ENCODE measurements at places on chromosomes 5 and 9.

DNA sequence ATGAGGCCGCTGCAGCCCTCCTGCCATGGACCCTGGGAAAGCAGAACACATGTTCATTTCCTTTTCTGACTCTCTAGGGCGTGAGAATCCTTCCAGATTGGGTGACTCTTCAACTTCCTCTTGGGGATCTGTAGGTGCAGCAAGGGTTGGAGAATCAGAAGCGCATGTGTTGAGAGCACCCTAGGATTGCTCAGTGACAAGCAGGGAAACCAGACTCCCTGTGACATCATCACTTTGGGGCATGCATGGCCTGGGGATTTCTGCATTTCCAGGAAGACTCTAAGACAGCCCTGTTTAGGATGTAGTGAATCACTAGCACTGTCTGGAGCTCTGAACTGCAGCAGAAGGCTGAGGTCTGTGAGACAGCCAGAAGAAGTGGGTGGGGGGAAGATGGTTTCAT lies 15.1 kb upstream of the LCP2 start:
- peak; percentile 48 for DNase-seq

DNA sequence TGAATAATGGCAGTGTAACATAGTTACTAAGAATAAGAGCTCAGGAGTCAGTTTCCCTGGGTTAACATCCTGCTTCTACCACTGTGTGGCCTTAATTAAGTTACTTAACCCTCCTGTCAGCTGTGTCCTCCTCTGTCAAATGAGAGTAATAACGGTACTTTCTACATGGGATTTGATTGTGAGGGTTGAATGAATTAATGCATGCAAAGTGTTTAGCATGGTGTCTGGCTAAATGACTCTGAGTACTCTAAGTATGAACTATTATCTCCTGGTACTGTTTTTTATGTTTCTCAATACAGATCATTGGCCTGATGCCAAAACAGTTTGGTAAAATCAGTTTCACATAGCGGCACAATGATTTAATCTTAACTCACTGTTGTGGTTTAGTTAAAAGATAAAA lies 19.6 kb downstream of the ZNF131 start:
- no peak for DNase-seq

DNA sequence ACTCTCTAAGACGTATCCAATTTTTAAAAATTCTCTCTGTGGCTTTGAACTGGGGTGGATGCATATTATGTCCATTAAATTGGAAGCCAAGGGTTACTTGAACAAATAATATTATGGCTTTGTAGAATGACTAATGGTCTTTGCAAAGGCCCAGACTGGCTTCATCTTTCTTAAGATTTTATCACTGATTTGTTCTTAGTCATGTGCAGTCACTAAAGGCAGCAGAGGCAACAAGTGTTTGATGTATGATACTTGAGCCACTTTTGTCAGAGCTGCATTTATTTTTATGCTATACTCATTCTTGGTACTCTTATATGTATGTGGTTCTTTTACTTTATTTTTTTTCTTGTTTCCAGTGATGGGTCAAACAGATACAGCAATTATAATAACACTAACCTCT lies 152.2 kb downstream of the NR2F1-AS1 start:
- no peak for DNase-seq

DNA sequence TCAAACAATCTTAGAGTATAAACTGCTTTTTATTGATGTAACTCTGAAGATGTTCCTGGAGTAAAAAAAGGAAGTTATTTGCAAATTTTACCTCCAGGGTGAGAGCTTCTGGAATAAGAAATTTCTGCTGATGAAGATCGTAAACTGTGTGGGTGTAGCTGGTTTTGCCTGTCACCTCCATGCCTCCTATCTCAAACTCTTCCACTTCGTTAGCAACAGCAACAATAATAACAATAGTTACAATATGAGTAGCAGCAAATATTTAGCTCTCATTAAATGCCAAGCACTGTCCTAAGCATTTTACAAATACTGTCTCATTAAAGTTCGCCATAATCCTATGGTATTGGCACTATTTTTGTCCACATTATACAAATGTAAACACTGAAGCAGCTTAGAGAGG lies 57.9 kb downstream of the GCNT1 start:
- DNase-seq = no peak

- no peak for DNase-seq
These were observed 87.3 kb upstream of the PRLR start for GRCh38 chr5:35317586-35317985.

- no peak for DNase-seq
These were observed 36.2 kb upstream of the CXXC5 start for GRCh38 chr5:139611703-139612584.

- DNase-seq = no peak
These were observed 1791.2 kb upstream of the CDH6 start for GRCh38 chr5:29402270-29402669.

DNA sequence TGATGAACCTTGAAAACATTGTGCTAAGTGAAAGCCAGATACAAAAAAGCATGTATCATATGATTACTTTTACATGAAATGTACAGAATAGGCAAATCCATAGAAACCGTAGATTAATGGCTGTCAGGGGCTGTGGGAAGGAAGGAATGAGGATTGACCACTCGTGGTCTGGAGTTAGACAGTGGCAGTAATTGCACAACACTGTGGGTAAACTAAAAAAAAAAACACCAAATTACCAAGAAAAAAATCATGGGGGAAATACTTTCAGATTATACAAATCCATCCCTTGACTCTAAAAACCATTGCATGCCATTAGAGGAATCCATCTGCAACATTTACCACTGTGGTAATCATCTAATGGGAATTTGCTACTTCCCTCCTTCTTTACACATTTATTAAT lies 140.0 kb downstream of the SIL1 start:
- DNase-seq = no peak

- DNase-seq = no peak
These were observed 6.8 kb upstream of the APBA1 start for GRCh38 chr9:69678843-69679538.

DNA sequence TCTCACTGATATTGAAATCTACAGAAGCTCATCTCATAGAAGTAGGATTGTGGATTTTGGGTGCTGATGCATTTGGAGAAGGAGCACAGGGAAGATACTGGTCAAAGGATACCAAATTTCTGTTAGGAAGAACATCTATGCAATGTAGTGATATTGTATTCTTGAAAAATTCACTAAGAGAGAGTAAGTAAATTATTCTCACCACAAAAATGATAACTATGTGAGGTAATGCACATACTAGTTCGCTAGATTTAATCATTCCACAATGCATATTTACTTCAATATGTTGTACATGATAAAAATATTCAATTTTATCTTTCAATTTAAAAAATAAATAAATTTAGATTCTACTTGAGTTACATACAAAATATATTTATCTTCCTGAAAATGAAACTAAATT lies 2040.5 kb upstream of the C9orf72 start:
- no peak for DNase-seq

GRCh38 chr5:80141147-80141671 lies 106.1 kb downstream of the THBS4 start:
- no peak for DNase-seq

DNA sequence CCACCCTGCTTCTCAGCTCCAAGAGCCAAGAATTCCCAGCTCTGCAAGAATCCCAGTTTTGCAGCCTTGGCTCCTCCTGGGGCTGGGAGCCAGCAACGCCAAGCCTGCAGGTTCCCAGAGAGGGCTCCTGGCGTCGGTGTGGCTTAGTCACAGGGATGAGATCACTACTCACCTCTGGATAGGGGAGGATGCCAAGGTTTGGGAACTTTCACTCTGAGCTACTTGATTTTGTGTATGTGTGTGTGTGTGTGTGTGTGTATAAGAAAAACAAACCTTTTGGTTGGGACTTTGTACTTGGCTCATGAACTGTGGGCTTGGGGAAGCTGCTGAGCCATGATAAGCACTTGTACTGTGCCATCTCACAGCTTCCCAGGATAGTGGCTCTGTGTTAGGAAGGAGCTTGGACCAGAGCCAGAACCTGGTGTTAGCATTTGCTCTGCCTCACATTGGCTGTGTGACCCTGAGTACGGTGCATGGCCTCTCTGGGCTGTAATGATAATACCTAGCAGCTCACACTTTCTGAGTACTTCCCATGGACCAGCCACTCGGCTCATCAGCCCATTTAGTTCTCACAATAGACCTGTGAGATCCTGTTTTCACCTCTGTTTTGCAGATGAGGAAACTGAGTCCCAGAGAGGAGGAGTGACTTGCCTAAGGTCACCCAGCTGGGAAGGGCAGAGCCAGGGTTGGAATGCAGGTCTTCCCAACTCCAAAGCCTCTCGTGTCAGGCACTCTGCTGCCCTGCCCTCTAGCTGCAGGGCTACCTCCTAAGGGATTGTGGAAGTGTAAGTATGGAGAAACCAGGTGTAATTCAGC lies 41.4 kb upstream of the DAB2IP start:
- DNase-seq = no peak

- DNase-seq = no peak
These were observed 698.8 kb downstream of the CDH9 start for GRCh38 chr5:26339576-26339975.

- DNase-seq = no peak
These were observed 202.0 kb upstream of the CDH6 start for GRCh38 chr5:30991462-30991861.

- no peak for DNase-seq
These were observed 20.2 kb downstream of the SEC16A start for GRCh38 chr9:136462664-136463063.

DNA sequence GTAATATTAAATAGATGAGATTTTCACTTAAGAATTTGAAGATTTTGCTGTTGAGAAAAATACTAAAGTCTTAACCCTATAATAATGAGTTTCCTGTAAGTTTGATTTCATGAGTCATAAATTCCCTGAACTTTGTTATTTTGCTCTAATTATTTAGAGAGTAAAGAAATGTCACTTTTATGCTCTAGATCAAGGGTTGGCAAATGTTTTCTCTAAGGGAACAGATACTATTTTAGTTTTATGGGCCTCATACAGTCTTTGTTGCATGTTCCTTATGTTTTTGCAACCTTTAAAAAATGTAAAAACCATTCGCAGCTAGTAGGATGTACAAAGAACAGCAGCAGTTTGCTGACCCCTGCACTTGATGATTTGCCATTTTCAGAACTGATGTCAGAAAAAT lies 480 bp upstream of the TXNDC8 start:
- no peak for DNase-seq

DNA sequence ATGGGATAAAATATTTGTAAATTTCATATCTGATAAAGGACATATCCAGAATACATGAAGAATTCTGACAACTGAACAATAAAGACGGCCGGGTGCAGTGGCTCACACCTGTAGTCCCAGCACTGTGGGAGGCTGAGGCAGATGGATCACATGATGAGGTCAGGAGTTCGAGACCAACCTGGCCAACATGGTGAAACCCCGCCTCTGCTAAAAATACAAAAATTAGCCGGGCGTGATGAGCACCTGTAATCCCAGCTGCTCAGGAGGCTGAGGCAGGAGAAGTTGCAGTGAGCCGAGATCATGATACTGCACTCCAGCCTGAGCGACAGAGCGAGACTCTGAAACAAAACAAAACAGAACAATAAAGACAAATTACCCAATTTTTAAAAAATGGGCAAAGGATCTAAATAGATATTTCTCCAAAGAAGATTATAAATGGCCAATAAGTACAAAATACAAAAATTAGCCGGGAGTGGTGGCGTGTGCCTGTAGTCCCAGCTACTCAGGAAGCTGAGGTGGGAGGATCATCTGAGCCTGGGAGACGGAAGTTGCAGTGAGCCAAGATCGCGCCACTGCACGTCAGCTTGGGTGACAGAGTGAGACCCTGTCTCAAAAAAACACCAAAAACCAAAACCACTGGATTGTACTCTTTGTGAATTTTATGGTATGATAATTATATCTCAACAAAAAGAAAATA lies 9.6 kb upstream of the NSD1 start:
- DNase-seq = no peak

DNA sequence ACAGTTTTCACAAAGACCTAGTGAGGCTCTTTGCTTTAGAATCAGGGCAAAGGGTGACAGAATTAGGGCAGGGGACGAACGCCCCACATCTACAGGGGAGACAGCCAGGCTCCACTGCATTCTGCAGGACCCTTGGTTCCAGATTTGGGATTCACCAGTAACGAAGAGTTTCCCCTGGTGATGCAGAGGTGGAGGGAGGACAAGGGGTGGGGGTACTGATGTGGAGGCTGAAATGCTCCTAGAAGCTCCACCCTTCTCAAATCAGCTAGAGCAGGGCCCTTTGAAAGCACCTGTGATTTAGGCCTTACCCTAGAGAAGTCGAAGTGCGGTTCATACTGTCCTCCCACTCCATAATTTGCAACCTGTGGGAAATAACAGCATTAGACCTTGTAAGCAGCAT lies 29.1 kb downstream of the P4HA2 start:
- no peak for DNase-seq
